ENCODE measurements at places on chromosomes 7 and 10.

DNA sequence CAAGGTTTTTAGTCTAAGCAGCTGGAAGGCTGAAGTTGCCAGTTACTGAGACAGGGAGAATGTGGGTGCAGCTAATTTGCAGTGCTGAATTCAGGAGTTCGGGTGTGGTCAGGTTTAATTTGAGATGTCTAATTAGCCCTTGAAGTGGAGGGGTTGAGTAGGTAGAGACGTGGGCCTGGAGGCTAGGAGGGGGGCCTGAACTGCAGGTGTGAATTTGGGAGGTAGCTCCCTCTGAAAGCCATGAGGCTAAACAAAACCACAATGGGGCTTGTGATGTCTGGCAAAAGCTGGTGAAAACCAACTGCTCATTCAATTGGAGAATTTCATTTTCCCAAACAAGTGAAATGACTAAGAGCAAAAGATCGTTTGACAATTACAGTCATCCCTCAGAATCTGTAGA lies 246.0 kb upstream of the NFE2L3 start:
- DNase-seq, result no peak

GRCh38 chr7:82672078-82672477 lies 228.5 kb upstream of the CACNA2D1 start:
- no peak for DNase-seq

- no peak for DNase-seq
Observed at GRCh38 chr10:32959006-32959920, 1.2 kb upstream of the ITGB1 start.

DNA sequence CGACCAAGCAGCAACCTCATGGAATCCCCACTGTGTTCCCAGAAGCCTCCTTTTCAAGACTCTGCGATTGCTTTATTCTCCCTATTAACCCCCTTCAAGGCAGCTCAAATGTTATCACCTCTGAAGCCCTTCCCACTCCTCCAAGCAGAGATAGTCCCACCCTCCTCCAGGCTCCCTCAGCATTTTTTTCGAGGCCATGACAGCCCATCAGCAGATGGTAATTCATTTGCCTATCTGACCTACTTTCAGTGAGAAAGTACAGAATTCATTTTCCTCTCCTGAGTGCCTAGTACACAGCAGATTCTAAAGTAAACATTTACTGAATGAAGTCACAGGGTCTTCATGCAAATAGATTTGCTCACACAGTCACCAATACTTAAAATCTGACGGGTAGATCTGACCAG lies 47.8 kb downstream of the HERPUD2 start:
- no peak for DNase-seq

GRCh38 chr7:20284771-20285143 lies 45.9 kb upstream of the ITGB8 start:
- DNase-seq, result no peak

- DNase-seq, result no peak
Observed at GRCh38 chr7:26265065-26265464, 26.6 kb upstream of the SNX10 start.

DNA sequence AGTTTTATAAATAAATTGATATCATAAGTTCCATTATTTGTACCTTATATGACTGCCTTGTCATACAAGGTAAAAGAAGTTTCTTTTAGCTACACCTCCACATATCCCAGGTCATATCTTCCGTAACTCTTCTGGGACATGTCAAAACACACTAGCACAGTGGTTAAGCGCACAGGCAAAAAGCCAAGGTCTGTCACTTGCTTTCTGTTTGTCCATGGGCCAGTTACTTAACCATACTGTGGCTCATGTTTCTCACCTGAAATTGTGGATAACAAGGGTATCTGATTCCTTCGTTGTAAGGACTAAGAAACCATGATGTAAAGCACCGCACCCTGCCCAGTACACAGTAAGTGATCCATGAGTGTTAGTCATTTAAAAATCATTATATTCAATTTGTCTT lies 56.2 kb downstream of the SEMA3D start:
- no peak for DNase-seq

DNA sequence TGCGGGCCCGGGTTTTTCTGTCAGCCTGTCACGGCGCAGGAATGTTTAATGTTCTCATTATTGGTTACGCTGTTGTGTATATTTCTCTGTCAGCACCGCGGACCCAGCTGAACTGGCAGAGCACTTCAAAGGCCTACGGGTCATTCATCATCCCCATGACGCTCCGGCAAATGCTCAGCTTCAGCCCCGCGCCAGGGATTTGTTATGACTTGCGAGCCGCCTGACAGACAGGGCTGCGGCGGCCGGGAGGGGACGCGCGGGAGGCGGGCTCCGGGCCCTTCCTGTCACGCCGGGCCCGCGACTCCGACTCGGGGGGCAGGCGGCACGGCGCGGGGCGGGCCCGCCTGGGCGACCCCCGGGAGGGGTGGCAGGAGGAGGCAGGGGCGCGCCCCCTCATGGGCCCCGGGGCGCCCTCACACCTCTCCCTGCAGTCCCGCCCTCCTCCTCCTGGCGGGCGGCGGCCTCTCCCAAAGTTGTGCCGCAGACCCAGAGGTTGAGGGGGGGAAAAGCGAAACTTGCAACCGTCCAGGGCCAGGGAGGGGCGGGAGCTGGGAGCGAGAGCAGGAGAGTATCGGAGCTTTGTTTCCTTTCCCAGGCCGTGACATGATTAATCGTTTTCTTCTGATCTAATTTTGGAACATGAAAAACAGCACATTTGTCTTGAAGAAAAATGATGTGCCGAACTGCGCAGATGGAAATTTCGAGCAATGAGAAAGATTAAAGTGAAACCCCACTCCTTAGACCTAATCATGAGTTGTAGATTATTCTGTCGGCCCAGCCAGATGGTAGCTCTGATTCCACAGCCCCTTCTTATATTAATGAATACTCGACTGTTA lies 59.3 kb upstream of the COMTD1 start:
- peak; percentile 42 for DNase-seq

GRCh38 chr10:127813290-127813689 lies 76.3 kb downstream of the FOXI2 start:
- no peak for DNase-seq

DNA sequence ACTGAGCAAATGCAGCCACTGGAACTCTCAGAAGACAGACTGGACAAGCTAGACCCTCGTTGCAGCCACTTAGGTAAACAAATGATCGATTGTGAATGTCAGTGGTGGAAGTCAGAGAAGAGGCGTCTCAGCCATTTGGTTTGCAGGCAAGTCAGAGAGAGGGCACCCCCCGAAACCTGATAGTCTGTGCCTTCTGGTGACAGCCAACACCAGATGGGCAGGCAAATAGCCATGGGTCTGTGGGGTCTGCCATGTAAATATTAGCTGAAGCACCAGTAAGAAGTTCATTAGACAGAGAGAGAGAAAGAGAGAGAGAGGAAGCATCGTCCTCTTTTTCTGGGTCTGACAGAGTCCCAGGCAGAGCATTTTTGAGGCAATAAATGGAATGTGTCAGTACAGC lies 5.4 kb downstream of the PPP1R17 start:
- DNase-seq, result no peak

DNA sequence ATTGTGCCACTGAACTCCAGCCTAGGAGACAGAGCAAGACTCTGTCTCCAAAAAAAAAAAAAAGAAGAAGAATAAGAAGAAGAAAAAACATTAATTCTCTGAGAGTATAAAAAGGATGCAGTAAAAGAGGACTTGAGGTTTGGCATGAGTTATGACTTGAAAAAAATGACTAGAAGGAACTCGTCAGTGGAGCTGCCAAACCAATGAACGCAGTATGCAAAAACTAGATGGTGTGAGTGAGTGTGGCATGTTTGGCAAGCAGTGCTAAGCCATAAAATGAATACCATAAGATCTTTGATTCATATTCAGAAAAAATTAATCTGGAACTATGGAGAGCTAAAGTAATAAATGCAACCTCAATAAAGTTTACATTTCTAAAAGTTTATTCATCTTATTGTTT lies 68.6 kb upstream of the MEOX2 start:
- DNase-seq, result no peak

- no peak for DNase-seq
Observed at GRCh38 chr10:132018446-132018845, 36.7 kb upstream of the BNIP3 start.

DNA sequence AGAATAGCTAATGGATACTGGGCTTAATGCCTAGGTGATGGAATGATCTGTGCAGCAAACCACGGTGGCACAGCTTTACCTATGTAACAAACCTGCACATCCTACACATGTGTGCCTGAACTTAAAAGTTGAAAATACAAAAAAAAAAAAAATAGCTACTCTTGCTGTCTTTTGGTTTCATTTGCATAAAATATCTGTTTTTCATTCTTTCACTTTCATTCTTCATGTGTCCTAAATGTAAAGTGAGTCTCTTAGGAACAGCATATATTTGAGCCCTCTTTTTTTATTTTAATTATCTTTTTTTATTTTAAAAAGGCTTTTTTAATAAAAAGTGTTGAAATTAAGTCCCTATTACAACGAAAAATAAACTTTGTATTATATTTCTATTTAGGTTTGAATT lies 836.1 kb upstream of the KCND2 start:
- DNase-seq, result no peak

DNA sequence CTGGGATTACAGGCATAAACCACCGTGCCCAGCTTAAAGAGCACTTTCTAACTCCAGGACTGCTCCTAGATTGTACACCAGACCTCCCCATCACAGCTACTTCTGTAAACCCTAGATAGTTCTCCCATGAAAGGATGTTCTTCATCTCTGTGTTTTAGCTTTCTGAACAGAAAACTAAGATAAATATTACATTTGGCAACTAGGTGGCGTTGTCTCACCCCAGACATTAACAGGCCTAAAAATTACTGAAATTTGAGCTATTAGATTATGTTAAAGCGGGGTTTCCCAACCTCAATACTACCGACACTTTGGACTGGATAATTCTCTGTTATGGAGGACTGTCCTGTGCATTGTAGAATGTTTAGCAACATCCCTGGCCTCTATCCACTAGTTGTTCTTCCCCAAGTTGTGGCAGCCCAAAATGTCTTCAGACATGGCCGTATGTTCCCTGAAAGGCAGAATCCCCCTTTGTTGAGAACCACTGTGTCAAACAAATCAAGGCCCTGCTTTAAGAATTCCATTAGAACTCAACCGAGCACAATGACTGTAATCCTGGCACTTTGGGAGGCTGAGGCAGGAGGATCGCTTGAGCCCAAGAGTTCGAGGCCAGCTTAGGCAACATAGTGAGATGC lies 19.1 kb downstream of the ATOH7 start:
- no peak for DNase-seq

DNA sequence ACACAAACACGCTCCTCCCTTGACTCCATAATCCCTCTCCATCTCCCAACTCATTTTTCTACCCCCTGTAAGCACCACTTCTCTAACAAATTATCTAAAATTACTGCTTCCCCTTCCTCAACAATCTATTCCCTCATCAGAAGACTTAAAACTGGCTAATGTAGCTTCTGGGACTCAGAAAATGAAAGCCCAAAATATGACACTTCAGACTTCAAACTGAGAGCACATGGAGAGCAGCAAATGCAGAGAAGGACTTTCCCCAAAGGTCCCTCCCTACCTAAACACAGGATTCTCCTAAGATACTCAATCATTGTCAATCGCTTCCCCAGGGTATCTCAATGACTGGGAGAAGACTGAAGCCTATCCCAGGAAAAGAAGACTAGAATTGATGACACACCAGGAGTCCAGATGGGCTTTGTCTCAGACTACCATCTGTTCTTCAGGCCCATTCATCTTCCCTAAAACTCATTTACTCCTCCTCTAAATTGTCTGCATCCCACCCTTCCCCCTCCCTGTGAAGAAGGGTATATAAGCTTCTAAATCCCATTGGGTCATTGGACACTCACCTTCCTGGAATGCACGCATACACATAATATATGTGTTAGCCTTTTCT lies 39.2 kb downstream of the ST8SIA6 start:
- no peak for DNase-seq

Measured in stimulated activated CD4-positive, alpha-beta T cell treated with anti-CD3 and anti-CD28 coated beads, Interleukin-1b, Interleukin-23, amount 100 ng/mL, for 4 hours (primary cell).